ENCODE measurements at places on chromosomes 12 and 14. TPM values are rescaled to one million over a fixed set of nuclear protein-coding genes. Genes with fewer than 3 reads are reported as not detected.

- H3K4me3 ChIP-seq = no peak overlapping the region
- DNase-seq = no peak
- H3K27me3 ChIP-seq = no peaks in the 10 kb centered on the region
- peaks cover 50% of the 10 kb centered on the region for H3K36me3 ChIP-seq
Measured at GRCh38 chr12:131735476-131736445, 24.9 kb downstream of the SFSWAP start.

GRCh38 chr14:39383026-39383660 is 49.1 kb downstream of the FBXO33 start:
- no peak overlapping the region for H3K27ac ChIP-seq
- H3K4me3 ChIP-seq = no peak overlapping the region
- DNase-seq = no peak
- no peaks in the 10 kb centered on the region for H3K27me3 ChIP-seq
- no peaks in the 10 kb centered on the region for H3K36me3 ChIP-seq

DNA sequence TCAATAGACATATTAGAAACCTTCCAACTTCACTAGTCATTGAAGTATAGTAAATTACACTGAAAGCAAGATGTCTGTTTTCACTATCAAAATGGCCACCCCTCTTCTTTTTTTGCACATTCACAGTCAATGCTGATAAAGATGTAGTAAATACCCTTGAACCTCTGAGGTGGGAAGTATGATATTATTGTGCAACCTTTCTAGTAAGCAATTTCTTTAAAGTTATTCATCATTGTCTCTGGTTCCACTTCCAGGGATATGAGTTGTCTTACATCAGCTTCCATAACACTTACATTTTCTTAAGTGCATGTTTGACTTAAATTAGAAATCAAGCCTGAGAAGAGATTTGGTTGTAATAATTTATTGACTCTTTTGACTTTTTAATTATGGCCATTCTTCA is 453.9 kb upstream of the MGAT4C start:
- H3K27me3 ChIP-seq = no peaks in the 10 kb centered on the region
- DNase-seq = no peak
- H3K4me3 ChIP-seq = no peak overlapping the region
- H3K36me3 ChIP-seq = no peaks in the 10 kb centered on the region
- H3K27ac ChIP-seq = no peak overlapping the region

- DNase-seq = no peak
- H3K27ac ChIP-seq = no peak overlapping the region
- no peaks in the 10 kb centered on the region for H3K36me3 ChIP-seq
- no peak overlapping the region for H3K4me3 ChIP-seq
- H3K27me3 ChIP-seq = no peaks in the 10 kb centered on the region
Measured at GRCh38 chr12:100656856-100657255, 83.4 kb downstream of the GAS2L3 start.

DNA sequence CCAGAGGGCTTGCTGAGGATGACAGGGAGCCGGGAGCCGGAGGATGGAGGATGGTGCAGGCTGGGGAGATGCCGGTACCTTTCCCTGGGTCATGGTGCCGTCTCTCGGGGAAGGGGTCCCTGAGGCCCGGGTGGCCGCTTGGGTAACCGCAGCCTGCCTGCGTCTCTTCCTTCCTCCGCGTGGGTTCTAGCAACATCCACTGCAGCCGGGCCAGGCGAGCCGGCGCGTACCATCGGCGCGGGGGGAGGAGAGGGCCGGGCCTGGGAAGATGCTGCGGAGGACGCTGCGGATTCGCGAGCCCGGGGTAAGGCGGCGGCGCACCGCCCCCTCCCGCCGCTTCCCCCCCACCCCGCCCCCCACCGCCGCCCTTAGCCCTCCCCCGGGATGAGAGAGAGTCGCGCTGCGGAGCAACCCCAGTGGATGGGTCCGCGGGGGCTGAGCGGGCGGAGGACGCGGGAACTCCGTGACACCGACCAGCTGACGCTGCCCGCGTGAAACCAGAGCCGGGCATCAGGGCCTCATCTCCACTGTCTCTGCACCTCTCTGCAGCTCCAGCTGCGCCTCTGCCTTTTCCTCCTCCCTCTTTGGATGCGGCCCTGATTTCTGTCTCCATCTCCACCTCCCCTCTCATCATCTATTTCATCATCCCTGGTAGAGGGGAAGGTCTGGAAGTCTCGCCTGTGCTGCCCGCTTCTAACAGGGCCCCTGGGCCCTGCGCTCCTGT is at the start of gene FAIM2:
FAIM2 (minus strand) TSS at position 201 of the 724 bp plus-strand sequence; CDS start at position 93, 108 bp downstream.
- peak within 1 kb of the TSS; percentile 43 for H3K4me3 ChIP-seq
- DNase-seq = peak; percentile 82
- no peaks in the 10 kb centered on the region for H3K36me3 ChIP-seq
- peak within 1 kb of the TSS; percentile 45 for H3K27ac ChIP-seq
- no peaks in the 10 kb centered on the region for H3K27me3 ChIP-seq
- H3K4me1 ChIP-seq = peaks cover 19% of the 10 kb centered on the region

DNA sequence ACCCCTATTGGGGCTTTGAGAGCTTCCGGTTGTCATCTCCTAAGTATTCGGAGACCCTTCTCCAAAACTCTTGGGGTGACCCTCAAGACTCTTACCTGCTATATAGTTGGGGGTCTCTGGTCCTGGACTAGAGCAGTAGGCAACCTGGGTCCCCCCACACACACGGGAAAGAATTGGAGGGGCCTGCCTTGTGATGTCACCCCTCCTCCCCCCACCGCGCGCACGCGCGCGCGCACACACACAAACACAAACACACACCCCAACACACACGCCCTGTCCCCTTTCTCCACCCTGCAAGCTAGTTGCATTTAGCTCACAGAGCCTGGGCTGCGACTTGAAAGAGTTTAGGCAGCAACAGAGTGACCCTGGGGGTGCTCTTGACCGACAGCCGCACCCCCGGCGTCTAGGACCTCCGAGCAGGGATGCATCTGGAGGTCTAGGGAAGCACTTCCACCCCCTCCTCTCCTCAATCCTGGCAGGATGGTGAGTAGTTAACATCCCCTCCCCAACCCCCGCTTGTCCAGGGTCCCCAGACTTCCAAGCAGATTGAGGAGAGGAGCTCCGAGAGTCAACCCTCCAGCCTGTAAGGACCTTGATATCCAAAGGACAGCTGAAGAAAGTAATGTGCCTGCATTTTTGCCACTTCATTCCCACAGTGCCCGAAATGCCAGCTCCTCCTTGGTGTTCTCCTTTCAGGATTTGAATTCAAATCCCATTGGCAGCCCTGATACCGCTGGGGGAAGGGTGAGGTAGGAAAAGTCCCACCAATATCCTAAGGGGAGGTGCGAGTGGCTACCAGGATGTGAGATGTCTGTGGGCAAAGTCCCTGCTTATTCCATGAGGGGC is 1.4 kb upstream of the DNAJC14 start:
- peaks cover 3% of the 10 kb centered on the region for H3K36me3 ChIP-seq
- H3K27me3 ChIP-seq = no peaks in the 10 kb centered on the region
- H3K27ac ChIP-seq = peak overlapping the region; percentile 92
- peak; percentile 92 for DNase-seq
- no peaks in the 10 kb centered on the region for H3K4me1 ChIP-seq
- H3K4me3 ChIP-seq = peak overlapping the region; percentile 64

GRCh38 chr14:38280081-38280480 is 24.2 kb upstream of the CLEC14A start:
- no peaks in the 10 kb centered on the region for H3K36me3 ChIP-seq
- H3K4me3 ChIP-seq = no peak overlapping the region
- no peak for DNase-seq
- H3K27ac ChIP-seq = no peak overlapping the region
- no peaks in the 10 kb centered on the region for H3K4me1 ChIP-seq

DNA sequence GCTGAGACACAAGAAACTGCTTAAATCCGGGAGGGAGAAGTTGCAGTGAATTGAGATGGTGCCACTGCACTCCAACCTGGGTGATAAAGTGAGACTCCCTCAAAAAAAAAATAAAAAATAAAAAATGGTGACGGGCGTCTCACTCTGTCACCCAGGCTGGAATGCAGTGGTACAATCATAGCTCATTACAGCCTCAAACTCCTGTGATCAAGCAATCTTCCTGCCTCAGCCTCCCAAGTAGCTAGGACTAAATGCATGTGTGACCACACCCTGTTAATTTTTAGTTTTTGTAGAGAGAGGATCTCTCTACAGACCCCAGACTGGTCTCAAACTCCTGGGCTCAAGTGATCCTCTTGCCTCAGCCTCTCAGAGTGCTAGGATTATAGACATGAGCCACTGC is 9.1 kb downstream of the SNX6 start:
- no peaks in the 10 kb centered on the region for H3K4me1 ChIP-seq
- no peak overlapping the region for H3K4me3 ChIP-seq
- no peaks in the 10 kb centered on the region for H3K27me3 ChIP-seq

DNA sequence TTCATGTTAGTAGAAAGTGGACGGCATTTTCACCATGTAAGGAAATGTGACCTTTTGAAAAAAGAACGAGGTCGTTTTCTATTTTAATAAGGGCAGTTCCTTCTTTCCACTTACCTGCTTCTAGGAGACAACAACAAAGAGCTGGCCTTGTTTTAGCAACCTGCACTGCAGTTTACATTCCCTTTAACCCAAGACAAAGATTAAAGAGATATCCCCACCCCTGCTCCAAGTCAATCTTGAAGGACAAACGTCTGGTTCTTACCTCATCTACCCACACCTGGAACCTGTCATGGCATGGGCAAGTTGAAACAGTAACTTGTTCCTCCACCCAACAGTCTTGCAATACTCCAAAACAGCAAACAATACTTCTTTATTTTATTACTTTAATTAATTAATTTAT is 32.7 kb downstream of the ZCCHC8 start:
- no peak overlapping the region for H3K27ac ChIP-seq
- peaks cover 9% of the 10 kb centered on the region for H3K4me1 ChIP-seq
- no peak overlapping the region for H3K4me3 ChIP-seq
- no peaks in the 10 kb centered on the region for H3K27me3 ChIP-seq

DNA sequence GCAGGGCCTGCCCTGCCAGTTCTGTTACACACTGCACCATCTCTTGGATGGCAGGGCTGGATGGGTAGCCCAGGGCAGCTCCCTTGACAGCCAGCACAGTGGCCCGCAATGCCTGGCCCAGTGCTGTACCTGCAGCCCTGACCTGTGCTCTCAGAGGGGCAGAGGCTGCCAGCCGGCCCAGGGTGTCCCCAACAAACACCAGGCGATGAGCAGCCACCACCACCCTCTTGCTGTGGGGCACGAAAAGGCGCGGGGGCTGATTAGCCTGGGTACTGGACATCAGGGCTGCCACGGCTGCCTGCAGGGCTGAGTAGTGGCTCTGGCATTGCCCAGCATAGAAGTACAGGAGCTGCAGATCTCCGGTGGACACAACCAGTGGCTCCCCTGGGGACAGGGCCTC is 4.6 kb upstream of the SLC22A17 start:
- peaks cover 15% of the 10 kb centered on the region for H3K36me3 ChIP-seq
- no peaks in the 10 kb centered on the region for H3K4me1 ChIP-seq
- H3K27ac ChIP-seq = no peak overlapping the region
- DNase-seq = no peak
- H3K27me3 ChIP-seq = peaks cover 1% of the 10 kb centered on the region
- no peak overlapping the region for H3K4me3 ChIP-seq

DNA sequence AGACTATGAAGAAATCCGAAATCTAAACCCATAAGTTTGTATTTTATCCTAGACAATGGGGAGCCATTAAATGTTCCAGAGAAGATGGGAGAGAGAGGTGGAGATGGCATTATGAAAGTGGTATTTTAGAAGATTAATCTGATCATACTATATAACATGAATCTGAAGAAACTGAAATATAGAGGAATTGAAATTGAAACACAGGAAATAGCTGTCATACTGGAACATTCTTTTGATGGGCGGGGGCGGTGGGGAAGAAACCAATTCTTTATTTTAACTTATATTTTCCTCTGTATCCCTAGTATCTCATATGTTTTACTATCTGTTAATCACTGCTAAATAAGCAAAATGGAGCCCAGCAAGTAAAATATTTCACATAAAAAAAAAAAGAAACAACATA is 27.0 kb upstream of the FOXN3 start:
- no peaks in the 10 kb centered on the region for H3K27me3 ChIP-seq
- no peaks in the 10 kb centered on the region for H3K4me1 ChIP-seq
- H3K36me3 ChIP-seq = no peaks in the 10 kb centered on the region
- peak; percentile 12 for DNase-seq

DNA sequence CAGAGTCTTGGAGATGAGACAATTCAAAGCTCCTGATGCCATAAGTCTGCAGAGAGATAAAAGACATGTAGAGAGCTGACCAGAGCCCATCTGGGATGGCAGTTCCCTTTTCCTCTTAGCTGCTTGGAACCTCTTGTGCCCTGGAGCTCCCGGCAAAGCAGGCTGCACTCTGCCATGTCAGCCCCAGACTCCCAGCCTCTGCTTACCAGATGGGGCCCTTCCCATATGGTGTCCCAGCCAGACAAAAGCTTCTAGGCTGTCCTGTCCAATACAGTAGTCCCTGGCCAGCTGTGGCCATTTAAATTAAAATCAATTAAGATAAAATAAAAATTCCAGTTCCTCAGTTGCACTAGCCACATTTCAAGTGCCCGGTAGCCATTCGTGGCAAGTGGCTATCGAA is 303.9 kb downstream of the TTC6 start:
- H3K4me3 ChIP-seq = no peak overlapping the region
- no peak for DNase-seq
- H3K27ac ChIP-seq = no peak overlapping the region
- no peaks in the 10 kb centered on the region for H3K36me3 ChIP-seq
- H3K27me3 ChIP-seq = no peaks in the 10 kb centered on the region

DNA sequence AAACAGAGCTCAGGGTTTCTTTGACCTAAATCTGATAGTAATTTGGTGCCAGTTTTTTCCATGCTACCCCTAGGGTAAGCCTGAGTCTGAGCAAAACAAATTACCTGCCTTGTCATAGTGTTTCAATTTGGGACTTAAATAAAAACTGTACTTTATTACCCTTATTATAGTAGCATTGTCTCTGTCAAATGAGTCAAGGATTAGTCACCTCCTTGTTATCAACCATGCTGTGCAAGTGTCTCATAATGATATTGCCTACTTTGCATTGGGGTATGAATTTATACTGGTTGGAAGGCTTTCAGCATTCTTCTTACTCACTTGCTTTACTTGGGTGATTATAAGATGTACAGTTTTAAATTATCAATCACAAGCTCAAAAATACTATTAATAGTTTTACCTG is 380.0 kb downstream of the LRFN5 start:
- no peak for DNase-seq
- H3K27me3 ChIP-seq = no peaks in the 10 kb centered on the region
- H3K36me3 ChIP-seq = no peaks in the 10 kb centered on the region
- H3K4me3 ChIP-seq = no peak overlapping the region
- H3K27ac ChIP-seq = no peak overlapping the region

Gene OTX2
- polyA plus RNA-seq = not detected

Gene SP7
- polyA plus RNA-seq = not detected

Gene ESR2
- not detected for polyA plus RNA-seq

Gene RAD52
- polyA plus RNA-seq = 10.4 TPM
